ENCODE measurements at places on chromosomes 4 and X. TPM values are rescaled to one million over a fixed set of nuclear protein-coding genes. Genes with fewer than 3 reads are reported as not detected.

- H3K27ac ChIP-seq, result no peak overlapping the region
- no peak for DNase-seq
- peaks cover 5% of the 10 kb centered on the region for H3K27me3 ChIP-seq
- no peaks in the 10 kb centered on the region for H3K4me1 ChIP-seq
Observed at GRCh38 chrX:114959729-114960128, 57.7 kb downstream of the IL13RA2 start.

ZFP42 gene
- not detected for total RNA-seq

- peaks cover 24% of the 10 kb centered on the region for H3K27me3 ChIP-seq
- peaks cover 18% of the 10 kb centered on the region for H3K4me1 ChIP-seq
- H3K36me3 ChIP-seq, result no peaks in the 10 kb centered on the region
- H3K27ac ChIP-seq, result peak overlapping the region; percentile 21
- DNase-seq, result peak; percentile 66
Observed at GRCh38 chrX:109472939-109473735, 8.7 kb downstream of the GUCY2F start.

KLHL4 gene
- total RNA-seq, result 1.2 TPM

GRCh38 chrX:151538190-151539122 lies 25.0 kb upstream of the PASD1 start:
- H3K27me3 ChIP-seq, result no peaks in the 10 kb centered on the region
- DNase-seq, result no peak
- no peaks in the 10 kb centered on the region for H3K36me3 ChIP-seq
- H3K4me1 ChIP-seq, result no peaks in the 10 kb centered on the region
- no peak overlapping the region for H3K4me3 ChIP-seq

NOP14 gene
- total RNA-seq, result 30.0 TPM

JCHAIN gene
- 2.2 TPM for total RNA-seq

GRCh38 chr4:182189103-182189878 lies 53.9 kb upstream of the TENM3 start:
- H3K36me3 ChIP-seq, result no peaks in the 10 kb centered on the region
- H3K4me3 ChIP-seq, result peak overlapping the region; percentile 6
- H3K27ac ChIP-seq, result peak overlapping the region; percentile 65

ATP2B3 gene
- not detected for total RNA-seq

DNA sequence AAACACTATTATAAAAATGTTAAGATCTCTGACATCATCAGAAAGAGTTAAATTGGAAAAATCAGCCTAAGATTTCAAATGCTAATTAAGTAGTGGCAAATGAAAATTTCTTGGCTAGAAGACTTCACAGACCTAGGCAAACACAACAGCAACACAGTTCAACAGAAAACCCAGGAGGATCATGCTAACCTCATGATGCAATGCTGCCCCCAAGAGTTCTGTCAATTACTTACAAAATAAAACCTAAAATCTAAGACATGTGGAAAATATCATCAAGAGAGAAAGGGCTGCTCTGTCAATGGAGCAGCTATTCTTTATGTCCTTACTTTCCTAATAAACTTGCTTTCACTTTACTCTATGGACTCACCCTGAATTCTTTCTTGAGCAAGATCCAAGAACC lies 21.0 kb downstream of the S100G start:
- DNase-seq, result peak; percentile 90
- H3K27me3 ChIP-seq, result no peaks in the 10 kb centered on the region
- H3K36me3 ChIP-seq, result no peaks in the 10 kb centered on the region
- H3K4me3 ChIP-seq, result no peak overlapping the region
- H3K27ac ChIP-seq, result no peak overlapping the region
- H3K4me1 ChIP-seq, result peaks cover 9% of the 10 kb centered on the region

DNA sequence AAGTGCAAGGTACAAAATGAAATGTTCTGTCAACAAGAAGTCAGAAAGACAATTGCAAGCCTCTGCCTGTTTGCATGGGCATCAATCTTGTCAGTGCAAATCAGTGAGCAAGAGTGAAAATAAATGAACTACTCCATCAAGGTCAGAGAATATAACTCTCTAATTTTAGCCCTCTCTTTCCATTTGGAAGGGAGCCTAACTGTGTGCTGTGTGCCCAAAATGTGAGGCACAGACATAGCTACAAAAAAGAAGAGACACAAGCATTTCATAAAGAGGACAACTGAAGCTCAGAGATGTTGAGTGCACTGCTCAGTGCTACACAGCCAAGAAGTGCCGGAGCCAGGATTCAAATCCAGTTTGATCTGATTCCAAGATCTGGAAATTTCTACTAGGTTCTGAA lies 114.3 kb downstream of the SLC2A9 start:
- no peak overlapping the region for H3K27ac ChIP-seq
- no peaks in the 10 kb centered on the region for H3K27me3 ChIP-seq

- peaks cover 97% of the 10 kb centered on the region for H3K36me3 ChIP-seq
- no peaks in the 10 kb centered on the region for H3K27me3 ChIP-seq
- no peak for DNase-seq
- no peak overlapping the region for H3K4me3 ChIP-seq
- H3K27ac ChIP-seq, result no peak overlapping the region
Observed at GRCh38 chr4:121679267-121679666, 17.5 kb downstream of the ANXA5 start.

DNA sequence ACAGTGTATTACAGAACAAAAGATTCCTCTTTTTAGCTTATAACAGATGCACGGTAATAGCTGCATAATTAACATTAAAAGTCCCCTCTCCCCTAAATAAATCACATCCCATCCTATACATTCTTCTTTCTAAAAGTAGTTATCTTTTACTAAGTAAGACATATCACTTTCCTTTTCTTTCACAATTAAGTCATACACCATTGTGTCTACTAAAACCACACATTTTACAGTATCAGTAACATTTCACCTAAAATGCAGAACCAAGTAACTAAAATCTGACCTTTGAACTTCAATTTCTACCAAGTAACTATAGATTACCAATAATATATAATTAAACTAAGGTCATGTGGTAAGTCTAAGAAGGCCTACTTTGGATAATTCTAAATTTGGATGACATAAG lies 14.2 kb downstream of the DHX15 start:
- no peak for DNase-seq
- H3K36me3 ChIP-seq, result peaks cover 53% of the 10 kb centered on the region
- no peak overlapping the region for H3K4me3 ChIP-seq
- peaks cover 9% of the 10 kb centered on the region for H3K4me1 ChIP-seq
- no peak overlapping the region for H3K27ac ChIP-seq
- H3K27me3 ChIP-seq, result no peaks in the 10 kb centered on the region

Measured in osteoblast (primary cell).